Activated CD8-positive, alpha-beta memory T cell treated with anti-CD3 and anti-CD28 coated beads, Interleukin-2, amount 50 U/mL, for 48 hours (primary cell): ENCODE measurements at places on chromosomes 2 and 18.

- DNase-seq: no peak
Observed at GRCh38 chr2:1708476-1709334, 35.6 kb downstream of the PXDN start.

- no peak for DNase-seq
Observed at GRCh38 chr2:98280376-98281102, 65.7 kb upstream of the CNGA3 start.

- DNase-seq: no peak
Observed at GRCh38 chr2:53903011-53903410, 43.2 kb upstream of the GPR75 start.

DNA sequence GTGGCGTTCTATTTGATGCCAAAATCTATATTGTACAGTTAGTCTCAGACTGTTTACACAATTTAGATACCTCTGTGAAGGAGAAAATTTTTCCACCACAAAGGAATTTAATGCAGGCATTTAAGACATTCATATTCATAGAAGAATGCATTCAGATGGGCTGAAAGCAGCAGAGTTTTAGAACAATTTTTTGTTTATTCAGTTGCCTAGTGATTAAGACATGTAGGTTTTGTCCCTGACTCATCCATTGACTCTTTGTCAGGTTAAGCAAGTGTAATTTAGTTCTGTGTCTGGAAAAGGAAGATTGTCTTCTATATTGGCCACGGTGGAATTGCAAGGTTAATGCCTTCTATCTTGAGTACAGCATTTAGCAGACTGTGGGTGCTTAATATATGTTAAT is 515.0 kb downstream of the PARD3B start:
- DNase-seq: no peak

GRCh38 chr2:207143215-207144172 is 22.3 kb downstream of the KLF7 start:
- no peak for DNase-seq

DNA sequence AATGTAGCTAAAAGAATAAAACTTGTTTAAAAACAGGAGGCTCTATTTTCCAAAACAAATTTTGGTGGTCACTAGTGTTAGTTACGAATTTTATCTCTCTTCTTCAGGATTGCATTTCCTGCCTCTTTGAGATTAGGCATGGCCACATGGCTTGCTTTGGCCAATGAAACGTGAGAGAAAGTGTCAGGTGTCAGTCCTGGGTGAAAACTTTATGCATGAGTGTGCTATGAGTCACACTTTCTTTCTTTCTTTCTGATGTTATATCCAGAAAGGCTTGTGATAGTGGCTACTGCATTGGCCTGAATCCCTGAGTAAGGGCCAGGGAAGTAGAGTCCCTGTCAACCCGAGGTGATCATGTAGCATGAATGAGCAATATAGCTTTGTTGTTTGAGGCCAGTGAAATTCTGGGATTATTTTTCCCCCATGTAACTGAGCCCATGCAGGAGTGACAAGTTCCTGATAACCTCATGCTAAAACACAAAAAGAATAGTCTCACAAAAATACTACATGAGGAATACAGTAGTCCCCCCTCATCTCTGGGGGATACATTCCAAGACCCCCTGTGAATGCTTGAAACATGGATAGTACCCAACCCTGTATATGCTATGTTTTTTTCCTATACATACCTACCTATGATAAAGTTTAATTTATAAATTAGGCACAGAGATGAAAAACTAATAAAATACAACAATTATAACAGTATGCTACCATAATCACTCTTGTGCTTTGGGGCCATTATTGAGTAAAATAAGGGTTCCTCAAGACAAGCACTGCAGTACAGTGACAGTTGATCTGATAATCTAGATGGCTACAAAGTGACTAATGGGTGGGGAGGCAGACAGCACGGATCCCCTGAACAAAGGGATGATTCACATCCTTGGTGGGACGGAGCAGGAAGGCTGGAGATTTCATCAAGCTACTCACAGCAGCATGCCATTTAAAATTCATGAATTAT is 109.5 kb downstream of the CDC42EP3 start:
- DNase-seq: no peak

- no peak for DNase-seq
Observed at GRCh38 chr2:2799151-2799697, 468.1 kb upstream of the MYT1L start.

GRCh38 chr2:226887940-226888339 is 52.1 kb downstream of the RHBDD1 start:
- DNase-seq: no peak
